ENCODE measurements at places on chromosomes 11 and 22. TPM values are rescaled to one million over a fixed set of nuclear protein-coding genes. Genes with fewer than 3 reads are reported as not detected.

Gene TPH1
- 0.62 TPM for polyA plus RNA-seq

Gene APOBEC3H
- polyA plus RNA-seq, result 0.27 TPM

Gene MMP10
- 0.12 TPM for polyA plus RNA-seq

Gene NF2
- 29.9 TPM for polyA plus RNA-seq

Gene OR8J1
- polyA plus RNA-seq, result not detected

Gene OR52H1
- polyA plus RNA-seq, result not detected

Gene IGF2
- polyA plus RNA-seq, result 761 TPM

Gene VPS37C
- polyA plus RNA-seq, result 21.9 TPM

Gene MGAT3
- polyA plus RNA-seq, result 24.8 TPM

Gene TMEM126B
- 60.7 TPM for polyA plus RNA-seq

Gene HTR3A
- polyA plus RNA-seq, result 0.13 TPM

Gene ISX
- 0.32 TPM for polyA plus RNA-seq

Gene CSTF3
- 58.4 TPM for polyA plus RNA-seq

Gene HBG2
- polyA plus RNA-seq, result 2,285 TPM

Gene C22orf23
- 6.1 TPM for polyA plus RNA-seq

Gene OR51E2
- 0.64 TPM for polyA plus RNA-seq

Gene MOV10L1
- 0.87 TPM for polyA plus RNA-seq

Gene OR4A16
- not detected for polyA plus RNA-seq

Gene TSGA10IP
- 0.14 TPM for polyA plus RNA-seq

Gene ART5
- 3.5 TPM for polyA plus RNA-seq

Gene ZBED4
- 17.9 TPM for polyA plus RNA-seq

All from right renal pelvis (tissue), 4 donors.